GM23338 (cell line): ENCODE measurements at places on chromosomes 12 and 14. TPM values are rescaled to one million over a fixed set of nuclear protein-coding genes. Genes with fewer than 3 reads are reported as not detected.

Gene CKAP4
- 54.8 and 58.8 TPM in 2 replicates for total RNA-seq

GRCh38 chr12:124440841-124441381, 126.5 kb downstream of the NCOR2 start:
- no peak for DNase-seq

GRCh38 chr12:32302218-32303173, 96.9 kb upstream of the FGD4 start:
- peak; percentile 83 for DNase-seq

Gene TAS2R42
- total RNA-seq, result 0.38 TPM in 1 of 2 replicates, not detected in the other

Gene EXOC3L4
- total RNA-seq, result not detected in 2 replicates
